ENCODE measurements at places on chromosomes 16 and 17. TPM values are rescaled to one million over a fixed set of nuclear protein-coding genes. Genes with fewer than 3 reads are reported as not detected.

The FAM20A gene
- not detected for total RNA-seq

The NFE2L1 gene
- total RNA-seq, result 127 TPM

The ATP2A3 gene
- total RNA-seq, result 98.3 TPM

The KRT33B gene
- not detected for total RNA-seq

The PRSS33 gene
- total RNA-seq, result not detected

The NTN1 gene
- 0.60 TPM for total RNA-seq

The TMEM88 gene
- total RNA-seq, result 3.5 TPM

The SPECC1 gene
- 10.4 TPM for total RNA-seq

The CD19 gene
- total RNA-seq, result 0.80 TPM

The RNF112 gene
- total RNA-seq, result 0.55 TPM

The NPIPB6 gene
- 1.7 TPM for total RNA-seq

The QPRT gene
- 6.8 TPM for total RNA-seq

The GSG1L gene
- total RNA-seq, result not detected

The KRT32 gene
- total RNA-seq, result not detected

The DNAH9 gene
- not detected for total RNA-seq

The DHRS7C gene
- total RNA-seq, result not detected

The FLOT2 gene
- total RNA-seq, result 88.4 TPM

The NHLRC4 gene
- 0.19 TPM for total RNA-seq

The AOC3 gene
- 1.2 TPM for total RNA-seq

The TVP23C gene
- 3.6 TPM for total RNA-seq

The NLRC3 gene
- total RNA-seq, result 14.9 TPM

The SMTNL2 gene
- total RNA-seq, result not detected

The DPEP3 gene
- not detected for total RNA-seq

The CBLN1 gene
- not detected for total RNA-seq

The STAT5A gene
- total RNA-seq, result 203 TPM

The SSTR5 gene
- not detected for total RNA-seq

The NEURL4 gene
- total RNA-seq, result 29.1 TPM

The AGRP gene
- total RNA-seq, result not detected

The TNFRSF17 gene
- total RNA-seq, result not detected

The ORAI3 gene
- 7.9 TPM for total RNA-seq

The TMC8 gene
- 123 TPM for total RNA-seq

The ANKRD40CL gene
- total RNA-seq, result not detected

The IRX5 gene
- not detected for total RNA-seq

The EFCAB5 gene
- total RNA-seq, result 0.27 TPM

The KLHL10 gene
- total RNA-seq, result 0.19 TPM

The FA2H gene
- not detected for total RNA-seq

The GAST gene
- total RNA-seq, result not detected

The SLC38A7 gene
- total RNA-seq, result 6.5 TPM

The G6PC1 gene
- not detected for total RNA-seq
